Aorta (tissue), 5 donors: ENCODE measurements at places on chromosomes 4 and X.
A peak's percentile ranks its signal among the peaks of the same experiment; 100 is the strongest.

DNA sequence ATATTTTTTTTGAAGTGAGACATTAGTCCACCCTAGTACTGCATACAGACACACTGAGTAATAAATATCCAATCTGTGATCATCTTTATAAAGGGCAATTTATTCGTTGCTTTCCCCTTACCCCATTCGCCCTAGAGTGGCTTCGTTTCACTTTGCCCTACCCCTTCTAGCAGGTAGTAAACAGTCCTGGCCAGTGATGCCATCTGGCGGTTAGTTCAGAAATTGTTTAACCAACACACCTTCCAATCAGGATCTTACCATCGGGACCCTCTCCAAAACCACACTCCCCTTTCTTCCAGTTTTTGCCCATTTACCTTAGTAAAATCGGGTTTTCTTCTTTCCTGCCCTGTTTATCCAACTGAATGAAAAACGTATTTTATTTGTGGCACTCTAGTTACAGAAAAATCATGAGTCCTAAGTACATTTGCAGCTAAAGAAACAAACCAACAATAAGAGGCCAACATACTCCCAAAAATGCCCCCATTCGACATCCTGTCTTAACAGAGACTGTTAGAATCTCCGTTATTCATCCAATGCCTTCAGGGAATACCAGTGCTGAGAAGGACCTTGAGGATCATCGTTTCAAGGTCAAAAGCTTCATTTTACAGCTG lies 2.2 kb downstream of the PPA2 start:
- H3K27ac ChIP-seq: no peak overlapping the region
- H3K27me3 ChIP-seq: no peaks in the 10 kb centered on the region
- peak; percentile 70 for DNase-seq

DNA sequence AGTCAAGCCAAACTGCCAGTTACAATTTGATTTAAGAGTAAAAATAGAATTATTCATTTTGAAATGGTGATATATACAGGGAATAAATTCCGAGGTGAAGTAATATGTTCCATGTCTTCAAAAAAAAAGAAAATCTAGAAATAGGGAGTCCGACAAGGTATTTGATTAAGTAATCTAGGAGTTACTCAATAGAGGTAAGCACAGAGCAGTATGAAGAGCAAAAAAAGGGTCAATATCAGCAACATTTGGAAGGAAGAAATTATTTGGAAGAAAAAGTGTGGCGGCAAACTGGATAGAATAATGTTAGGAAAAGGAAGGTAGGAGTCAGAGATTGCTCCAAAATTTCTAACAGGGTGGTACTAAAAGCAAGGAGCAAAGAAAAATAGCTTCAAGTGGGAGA lies 113.7 kb upstream of the BMP3 start:
- H3K27me3 ChIP-seq: no peaks in the 10 kb centered on the region
- DNase-seq: no peak
- no peak overlapping the region for H3K27ac ChIP-seq
- H3K4me1 ChIP-seq: no peaks in the 10 kb centered on the region
- no peak overlapping the region for H3K4me3 ChIP-seq

- no peak for DNase-seq
- H3K4me3 ChIP-seq: no peak overlapping the region
- no peaks in the 10 kb centered on the region for H3K36me3 ChIP-seq
- H3K27ac ChIP-seq: no peak overlapping the region
- H3K27me3 ChIP-seq: no peaks in the 10 kb centered on the region
Observed at GRCh38 chrX:29172880-29173279, 585.6 kb downstream of the IL1RAPL1 start.

GRCh38 chr4:83890816-83891215 lies 354.9 kb downstream of the GPAT3 start:
- DNase-seq: no peak
- H3K27me3 ChIP-seq: no peaks in the 10 kb centered on the region
- H3K36me3 ChIP-seq: no peaks in the 10 kb centered on the region
- no peak overlapping the region for H3K4me3 ChIP-seq

DNA sequence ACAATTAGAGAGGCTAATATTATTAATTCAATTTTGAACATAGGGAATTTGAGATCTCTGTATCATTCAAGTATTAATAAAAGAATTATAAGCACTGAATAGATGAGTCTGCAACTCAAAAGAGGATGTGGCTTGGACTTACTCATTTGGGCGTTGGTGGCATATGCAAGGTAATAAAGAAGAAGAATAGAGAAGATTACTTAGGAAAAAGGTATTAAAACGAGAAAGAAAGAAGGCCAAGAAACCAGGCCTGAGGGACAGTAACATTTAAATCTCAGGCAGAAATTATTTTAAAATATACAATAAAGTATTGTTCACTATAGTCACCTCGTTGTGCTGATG lies 383.0 kb upstream of the INTU start:
- no peaks in the 10 kb centered on the region for H3K4me1 ChIP-seq
- no peak for DNase-seq

- no peaks in the 10 kb centered on the region for H3K4me1 ChIP-seq
- H3K4me3 ChIP-seq: no peak overlapping the region
Observed at GRCh38 chrX:72366178-72366577, 60.5 kb upstream of the CITED1 start.

DNA sequence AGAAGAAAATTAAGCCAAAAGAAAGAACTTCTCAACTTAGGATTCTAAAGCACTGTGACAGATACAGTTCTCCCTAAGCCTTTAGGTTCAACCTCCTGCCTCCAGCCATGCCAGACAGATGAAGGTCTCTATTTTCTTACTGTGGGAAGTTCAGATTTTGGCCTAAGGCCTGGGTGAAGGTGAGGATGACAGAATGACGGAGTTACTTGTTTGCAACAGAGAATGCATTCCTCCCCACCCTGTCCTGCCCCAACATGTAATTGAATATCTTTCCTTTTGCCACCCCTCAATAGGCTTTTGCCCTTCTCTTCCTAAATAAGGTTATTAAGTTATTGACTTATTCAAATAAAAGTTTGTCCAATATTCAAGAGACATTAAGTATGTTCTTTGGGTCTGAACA lies 25.6 kb downstream of the SLC16A2 start:
- H3K27me3 ChIP-seq: no peaks in the 10 kb centered on the region
- DNase-seq: no peak
- H3K4me1 ChIP-seq: no peaks in the 10 kb centered on the region
- H3K36me3 ChIP-seq: no peaks in the 10 kb centered on the region

DNA sequence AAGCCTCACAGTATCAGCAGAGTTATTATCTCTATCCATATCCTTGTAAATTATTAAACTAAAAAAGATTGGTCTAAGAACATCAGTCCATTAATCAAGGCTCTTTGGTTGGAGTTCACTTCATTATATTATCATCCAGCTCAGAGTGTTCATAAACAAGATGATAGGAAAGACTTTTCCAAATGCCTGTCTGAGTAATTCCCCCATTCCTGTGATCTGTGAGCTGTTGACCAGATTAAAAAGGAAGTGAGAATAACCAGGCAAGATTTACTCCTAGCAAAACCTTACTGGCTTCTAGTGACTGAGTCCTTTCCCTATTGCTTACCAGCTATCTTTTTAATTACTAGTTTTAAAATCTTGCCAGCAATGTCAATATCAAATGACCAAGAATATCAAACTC lies 14.9 kb downstream of the PKD2 start:
- no peak overlapping the region for H3K4me3 ChIP-seq
- no peaks in the 10 kb centered on the region for H3K27me3 ChIP-seq
- peak overlapping the region; percentile 55 for H3K27ac ChIP-seq
- no peak for DNase-seq

GRCh38 chrX:14076639-14077038 lies 46.9 kb upstream of the GEMIN8 start:
- no peaks in the 10 kb centered on the region for H3K36me3 ChIP-seq
- H3K27me3 ChIP-seq: no peaks in the 10 kb centered on the region
- no peaks in the 10 kb centered on the region for H3K4me1 ChIP-seq
- H3K27ac ChIP-seq: no peak overlapping the region

- no peak overlapping the region for H3K4me3 ChIP-seq
- H3K27me3 ChIP-seq: no peaks in the 10 kb centered on the region
- H3K36me3 ChIP-seq: no peaks in the 10 kb centered on the region
- no peak for DNase-seq
- no peaks in the 10 kb centered on the region for H3K4me1 ChIP-seq
- no peak overlapping the region for H3K27ac ChIP-seq
Observed at GRCh38 chrX:111850975-111851374, 25.0 kb upstream of the TRPC5OS start.

DNA sequence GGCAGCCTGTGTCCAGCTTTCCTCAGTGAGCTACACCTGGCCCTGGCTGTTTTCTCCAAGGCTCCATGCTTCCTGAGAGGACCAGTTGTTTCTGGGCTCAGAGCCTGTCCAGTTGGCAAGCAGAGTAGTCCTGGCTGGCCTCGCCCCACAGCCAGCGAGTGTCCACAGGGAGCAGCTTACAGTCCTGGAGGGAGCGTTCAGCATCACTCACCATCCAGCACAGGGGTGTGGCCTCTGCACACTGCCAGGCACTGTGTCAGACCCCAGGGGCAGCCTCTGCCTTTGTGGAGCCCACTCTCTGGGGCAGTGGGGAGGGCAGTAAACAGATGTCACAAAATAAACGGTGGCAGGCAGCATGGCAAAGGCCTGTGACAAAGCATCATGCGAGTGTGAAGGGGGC lies 23.9 kb downstream of the EVC start:
- H3K36me3 ChIP-seq: peaks cover 3% of the 10 kb centered on the region
- no peak for DNase-seq
- H3K27ac ChIP-seq: no peak overlapping the region
- H3K4me1 ChIP-seq: no peaks in the 10 kb centered on the region

DNA sequence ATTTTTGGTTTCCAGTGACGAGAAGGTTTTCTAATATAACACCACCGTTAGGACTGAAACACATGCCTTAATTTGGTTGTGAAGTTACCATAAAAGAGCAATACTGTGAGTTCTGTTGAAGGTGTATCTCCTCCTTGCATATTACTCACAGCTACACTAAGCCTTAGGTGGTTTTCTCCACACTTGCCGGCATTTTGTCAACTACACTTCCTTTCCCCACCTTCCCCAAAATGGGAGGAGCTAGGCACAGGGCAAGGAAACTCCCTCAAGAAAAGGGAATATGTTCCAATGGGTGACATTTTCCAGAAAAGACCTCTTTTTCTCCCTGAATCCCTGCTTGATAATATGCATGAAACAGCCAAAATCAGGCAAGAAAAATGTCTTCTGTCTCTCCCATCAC lies 44.8 kb downstream of the RELL1 start:
- no peak overlapping the region for H3K27ac ChIP-seq
- no peak for DNase-seq
